SK-MEL-5 (cell line): ENCODE measurements at places on chromosomes 3 and 15. TPM values are rescaled to one million over a fixed set of nuclear protein-coding genes. Genes with fewer than 3 reads are reported as not detected.

The MAP1A gene
- 0.87 and 0.90 TPM in 2 replicates for total RNA-seq

The FAM107A gene
- not detected in 2 replicates for total RNA-seq

The TWF2 gene
- 59.7 and 66.9 TPM in 2 replicates for total RNA-seq

DNA sequence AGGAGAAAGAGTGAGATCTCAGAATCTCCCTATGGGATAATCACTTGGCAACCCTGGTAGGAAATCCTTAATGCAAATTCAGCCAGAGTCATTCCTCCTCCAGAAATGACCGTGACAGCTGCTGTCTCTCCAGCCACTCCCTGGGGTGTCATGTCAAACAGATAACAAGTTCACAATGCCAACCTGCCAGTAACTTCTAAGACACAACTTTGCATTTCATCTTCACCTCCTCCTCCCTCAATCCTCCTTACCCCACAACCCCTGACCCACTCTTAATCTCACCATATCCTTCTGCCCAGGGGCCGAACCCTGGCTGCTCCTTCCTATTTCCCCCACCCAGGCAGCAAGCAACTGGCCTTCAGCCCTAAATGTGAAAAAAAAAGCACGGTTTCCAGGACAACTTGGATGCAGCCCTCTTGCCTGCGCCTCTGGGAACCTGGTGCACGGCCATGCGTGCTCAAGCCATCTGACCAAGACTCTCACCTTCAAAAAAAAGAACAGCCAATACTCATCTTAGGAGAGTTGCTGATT lies 166.0 kb downstream of the NTRK3 start:
- DNase-seq = no peak

DNA sequence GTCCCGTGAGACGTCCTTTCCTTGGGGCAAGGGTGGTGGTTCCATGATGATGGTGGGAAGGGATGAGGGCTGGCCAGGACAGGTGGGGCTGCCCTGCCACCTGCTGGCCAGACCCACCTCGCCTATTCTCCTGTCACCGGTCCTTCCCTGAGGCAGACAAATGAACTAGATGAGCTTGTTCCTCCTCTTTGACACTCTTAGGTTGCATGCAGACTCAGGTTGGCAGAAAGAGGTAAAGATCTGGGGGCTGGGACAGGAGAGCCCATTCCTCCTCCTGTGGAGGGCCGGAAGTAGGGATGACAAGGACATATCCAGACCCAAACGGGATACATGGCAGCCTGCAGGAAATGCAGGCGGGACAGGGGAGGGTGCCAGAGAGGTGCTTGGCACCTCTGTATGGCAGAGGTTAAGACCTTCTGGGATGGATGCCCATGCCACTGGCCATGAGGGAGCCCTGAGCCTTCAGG lies 38.6 kb downstream of the ACSBG1 start:
- DNase-seq = peak; percentile 46

- peak; percentile 77 for DNase-seq
These were observed 36.0 kb upstream of the ARPIN start for GRCh38 chr15:89948796-89949195.
